ENCODE measurements at places on chromosomes 4 and X.
A peak's percentile ranks its signal among the peaks of the same experiment; 100 is the strongest.

DNA sequence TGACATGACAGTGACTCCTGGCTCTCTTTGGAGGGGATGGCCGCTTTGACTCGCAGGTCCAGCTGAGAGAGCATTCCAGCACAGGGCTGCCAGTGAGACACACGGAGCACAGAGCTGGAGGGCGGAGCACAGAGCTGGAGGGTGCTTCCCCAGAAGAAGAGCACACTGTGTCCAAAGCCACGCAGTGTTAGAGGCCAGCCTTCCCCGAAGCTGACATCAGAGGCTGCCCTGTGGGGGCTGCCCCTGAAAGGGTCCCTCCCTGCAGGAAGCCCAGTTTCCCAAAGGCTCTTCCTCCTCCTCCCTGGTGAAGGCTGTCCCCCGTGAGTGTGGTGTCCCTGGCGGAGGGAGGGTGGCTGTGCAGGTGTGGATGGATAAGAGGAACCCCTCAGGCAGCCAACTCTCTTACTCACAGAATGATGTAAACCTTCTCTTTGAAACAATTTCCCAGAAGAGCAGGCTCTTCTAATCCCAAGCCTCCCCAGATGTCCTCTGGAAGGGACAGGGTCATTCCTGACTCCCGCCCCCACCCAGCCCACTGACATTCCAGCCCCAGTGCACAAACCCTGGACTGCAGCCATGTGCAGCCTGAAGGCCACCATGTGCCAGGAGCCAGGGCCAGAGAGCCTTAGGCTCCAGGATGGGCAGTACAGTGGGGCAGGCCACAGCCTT is 53.4 kb downstream of the PSAPL1 start:
- peak; percentile 32 for DNase-seq

- DNase-seq = no peak
Measured at GRCh38 chr4:16794816-16795445, 103.5 kb downstream of the LDB2 start.

DNA sequence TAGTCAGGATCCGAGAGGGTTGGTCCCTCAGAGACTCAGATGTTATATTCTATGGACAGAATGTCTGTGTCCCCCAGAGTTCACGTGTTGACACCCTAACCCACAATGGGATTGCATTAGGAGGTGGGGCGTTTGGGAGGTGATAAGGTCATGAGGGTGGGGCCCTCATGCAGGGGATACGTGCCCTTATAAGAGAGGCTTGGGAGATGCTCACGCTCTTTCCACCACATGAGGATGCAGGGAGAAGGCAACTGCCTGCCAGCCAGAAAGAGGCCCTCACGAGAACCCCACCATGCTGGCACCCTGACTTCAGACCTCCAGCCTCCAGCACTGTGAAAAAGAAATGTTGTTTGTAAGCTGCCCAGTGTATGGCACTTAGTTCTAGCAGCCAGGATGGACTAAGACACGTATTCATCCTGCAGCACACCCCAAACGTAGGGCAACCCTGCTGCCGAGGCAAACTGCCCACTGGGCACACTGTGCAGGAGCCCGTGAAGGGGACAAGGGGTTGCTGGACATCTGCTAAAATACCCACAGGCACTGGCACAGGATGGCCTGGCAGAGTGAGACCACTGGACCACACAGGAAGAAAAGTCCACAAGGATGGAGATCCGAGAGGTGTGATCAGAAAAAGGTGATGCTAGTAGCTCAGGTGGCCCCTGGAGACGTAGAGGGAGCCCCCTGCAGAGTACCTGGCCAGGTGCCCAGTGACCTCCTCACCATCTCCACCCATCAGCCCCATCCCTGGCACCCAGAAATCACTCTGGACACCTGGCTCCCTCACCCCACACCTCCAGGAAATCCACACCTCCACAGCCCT is 62.7 kb downstream of the HTRA3 start:
- DNase-seq = peak; percentile 34

- no peak for DNase-seq
Measured at GRCh38 chr4:48654015-48654664, 125.9 kb downstream of the FRYL start.

- DNase-seq = peak; percentile 21
Measured at GRCh38 chrX:153628129-153628528, 18.9 kb upstream of the DUSP9 start.

DNA sequence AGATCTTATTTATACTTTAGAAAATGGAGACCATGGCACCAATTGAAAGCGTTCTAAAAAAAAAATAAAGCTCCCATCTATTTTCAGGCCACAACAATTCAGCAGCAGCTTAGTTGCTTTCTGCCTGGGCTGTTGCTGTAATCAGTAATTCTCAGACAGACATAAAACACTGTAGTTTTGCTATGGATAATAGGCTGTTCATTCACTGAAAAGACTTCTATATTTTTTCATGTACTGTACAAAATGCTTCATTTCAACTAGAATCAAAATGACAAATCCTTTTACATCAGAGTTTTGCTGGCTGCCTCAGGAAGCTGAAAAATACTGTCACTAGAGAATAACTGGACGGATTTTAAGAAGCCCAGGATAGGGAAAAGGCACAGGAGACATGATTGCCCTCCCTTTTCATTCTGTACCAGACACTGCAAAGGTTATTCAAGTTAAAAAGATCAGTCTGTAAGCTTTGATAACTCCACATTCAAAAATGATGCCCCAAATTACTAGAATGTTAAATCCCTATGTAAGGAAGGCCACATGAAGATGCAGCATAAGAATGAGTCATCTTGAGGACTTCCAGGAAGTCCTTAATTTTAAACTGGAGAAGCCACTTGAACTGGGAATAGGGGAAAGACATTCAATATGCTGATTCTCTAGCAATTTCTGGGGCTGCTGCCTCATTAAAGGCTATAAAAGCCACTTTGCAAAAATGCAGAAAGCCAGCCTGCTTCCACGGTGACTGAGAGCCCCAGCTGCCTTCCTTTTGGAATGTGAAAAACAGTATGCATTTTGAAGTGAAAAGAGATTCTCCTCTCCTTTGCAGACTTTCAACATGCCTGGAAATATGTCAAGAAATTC is 403.2 kb upstream of the RASGEF1B start:
- DNase-seq = no peak

GRCh38 chr4:120870279-120870673 is 52.2 kb downstream of the PRDM5 start:
- DNase-seq = no peak

DNA sequence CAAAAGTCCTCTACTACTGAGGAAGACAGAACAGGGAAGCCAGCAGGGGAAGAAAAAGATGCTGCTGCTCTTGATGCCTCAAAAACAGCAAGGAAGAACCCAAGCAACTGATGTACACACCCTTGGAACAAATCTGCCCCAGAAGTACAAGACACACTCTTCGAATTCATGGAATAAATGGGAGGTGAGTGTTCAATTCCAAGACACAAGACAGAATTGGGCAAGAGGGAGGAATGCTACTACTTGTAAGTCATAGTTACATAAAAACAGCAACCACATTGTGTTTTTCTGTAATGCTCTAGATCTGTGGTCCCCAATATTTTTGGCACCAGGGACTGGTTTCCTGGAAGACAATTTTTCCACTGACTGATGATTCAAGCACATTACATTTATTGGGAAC is 58.0 kb upstream of the H2AZ1 start:
- no peak for DNase-seq

DNA sequence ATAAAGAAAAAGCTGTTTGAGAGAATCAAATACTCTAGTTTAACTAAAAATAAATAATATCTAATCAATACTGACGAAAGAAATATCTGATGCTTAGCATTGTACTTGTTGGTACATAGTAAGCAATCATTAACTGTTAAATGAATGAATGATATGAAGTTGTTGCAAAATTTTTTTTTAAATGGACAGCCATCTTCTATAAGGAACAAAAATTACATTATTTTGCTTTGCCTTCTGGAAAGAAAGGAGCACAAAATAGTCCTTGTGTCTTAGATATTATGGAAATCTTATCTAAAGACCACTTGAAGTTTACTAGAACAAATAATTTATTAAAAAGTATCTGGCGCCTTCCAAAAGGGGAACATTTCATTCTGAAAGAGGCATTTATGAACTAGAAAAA is 4.5 kb downstream of the NFKB1 start:
- no peak for DNase-seq

- no peak for DNase-seq
Measured at GRCh38 chrX:48076343-48076742, 4.9 kb upstream of the ZNF630 start.

GRCh38 chr4:88982757-88983156 is 74.2 kb downstream of the FAM13A start:
- DNase-seq = no peak

DNA sequence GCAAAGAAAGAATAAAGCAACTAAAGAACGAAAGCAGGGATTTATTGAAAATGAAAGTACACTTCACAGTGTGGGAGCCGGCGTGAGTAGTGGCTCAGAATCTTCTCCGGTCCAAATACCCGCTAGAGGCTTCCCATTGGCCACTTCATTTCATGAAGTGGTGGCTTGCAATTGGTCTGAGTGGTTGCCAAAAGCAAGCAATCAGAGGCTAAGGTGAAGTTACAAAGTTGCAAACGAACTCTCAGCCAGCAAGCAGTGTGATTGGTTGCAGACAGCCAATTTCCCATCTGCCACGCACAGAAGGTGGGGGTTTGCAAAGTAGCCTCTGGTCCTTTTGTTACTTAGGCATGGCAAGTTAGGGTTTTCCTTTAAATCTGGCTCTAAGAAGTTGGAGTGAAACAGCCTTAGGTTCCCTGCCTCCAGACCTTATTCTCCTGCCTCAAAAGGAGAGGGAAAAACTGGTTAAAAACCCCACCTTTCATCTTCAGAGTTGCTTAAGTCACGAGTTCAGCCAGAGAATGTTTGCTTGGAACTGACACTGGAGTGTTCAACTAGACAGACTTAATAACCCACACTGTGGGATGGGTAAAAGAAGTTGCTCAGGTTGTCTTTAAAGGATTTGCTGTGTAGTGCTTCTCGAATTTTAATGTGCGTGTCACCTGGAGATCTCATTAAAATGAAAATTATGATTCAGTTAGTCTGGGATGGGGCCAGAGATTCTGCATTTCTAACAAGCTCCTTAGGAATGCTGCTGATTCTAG is 6.9 kb upstream of the CLOCK start:
- DNase-seq = no peak

DNA sequence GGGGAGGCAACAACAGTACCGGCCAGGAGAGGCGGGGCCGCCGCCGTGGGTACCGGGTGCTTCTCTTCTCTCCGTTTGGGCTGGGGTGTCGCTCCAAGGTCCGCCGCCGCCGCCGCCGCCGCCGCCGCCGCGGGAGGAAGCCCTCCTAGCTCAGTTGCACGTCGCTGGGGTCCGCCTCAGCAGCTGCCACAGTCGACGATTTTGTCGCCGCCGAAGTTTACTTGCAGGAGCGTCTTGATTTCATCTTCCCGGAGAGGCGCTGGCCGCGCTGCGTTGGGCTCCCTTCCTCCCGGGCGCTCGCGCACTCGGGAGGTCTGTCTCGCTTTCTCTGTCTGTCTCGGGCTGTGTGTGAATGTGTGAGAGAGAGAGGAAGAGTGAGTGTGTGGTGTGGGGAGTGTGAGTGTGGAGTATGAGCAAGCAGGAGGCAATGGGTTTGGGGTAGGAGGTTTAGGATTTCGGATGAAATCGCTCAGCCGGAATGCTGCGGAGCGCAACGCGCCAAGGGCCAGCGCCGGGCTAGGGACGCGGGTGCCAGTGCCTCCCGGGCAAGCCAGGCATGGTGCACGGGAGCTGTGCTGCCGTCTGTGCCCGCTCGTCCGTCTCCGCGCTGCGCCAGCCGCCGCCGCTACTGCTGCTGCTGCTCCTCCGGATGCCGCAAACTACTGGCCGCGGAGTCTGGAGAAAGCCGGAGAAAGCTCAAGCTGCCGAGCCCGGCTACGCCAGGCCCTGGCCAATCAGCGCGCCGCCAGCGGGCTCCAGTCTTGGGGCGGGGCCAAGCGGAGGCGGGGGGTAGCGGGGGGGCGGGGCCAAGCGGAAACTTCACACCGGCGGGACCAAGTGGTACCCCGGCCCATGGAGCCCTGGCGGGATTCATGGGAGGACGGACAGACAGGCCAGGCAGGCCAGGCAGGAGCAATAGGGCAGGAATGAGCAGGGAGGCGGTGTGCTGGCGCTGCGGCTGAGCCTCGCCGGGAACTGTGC is at the start of gene PCDH19:
TSS of gene PCDH19 (minus strand) at position 664 of the 981 bp plus-strand sequence. CDS start 1,676 bp downstream, outside the sequence.
- peak; percentile 52 for DNase-seq

DNA sequence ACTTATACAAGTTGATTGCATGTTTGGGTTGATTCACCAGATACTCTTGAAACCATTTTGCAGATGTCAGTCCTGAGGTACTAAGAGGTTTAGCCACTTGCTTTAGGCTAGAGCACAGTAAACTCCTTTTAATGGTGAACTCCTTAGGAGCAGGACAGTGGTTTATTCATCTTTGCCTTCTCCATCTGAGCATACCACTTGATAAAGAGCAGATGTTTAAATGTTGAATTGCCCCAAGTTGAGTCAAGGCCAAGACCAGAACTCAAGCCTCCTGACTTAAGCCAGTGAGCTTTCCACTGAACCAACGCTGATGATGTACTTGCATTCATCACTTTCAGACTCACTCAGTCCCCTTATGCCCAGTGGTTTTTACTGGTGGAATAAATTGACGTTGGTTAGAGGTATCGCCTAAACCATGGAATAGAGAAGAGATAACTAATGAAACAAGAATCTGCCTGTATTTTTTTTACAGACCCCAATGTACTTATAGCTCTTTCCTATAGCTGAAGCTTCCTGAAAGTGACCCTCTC is 7.5 kb downstream of the DAPP1 start:
- no peak for DNase-seq

GRCh38 chr4:2842687-2843262 is 869 bp upstream of the ADD1 start:
- no peak for DNase-seq

DNA sequence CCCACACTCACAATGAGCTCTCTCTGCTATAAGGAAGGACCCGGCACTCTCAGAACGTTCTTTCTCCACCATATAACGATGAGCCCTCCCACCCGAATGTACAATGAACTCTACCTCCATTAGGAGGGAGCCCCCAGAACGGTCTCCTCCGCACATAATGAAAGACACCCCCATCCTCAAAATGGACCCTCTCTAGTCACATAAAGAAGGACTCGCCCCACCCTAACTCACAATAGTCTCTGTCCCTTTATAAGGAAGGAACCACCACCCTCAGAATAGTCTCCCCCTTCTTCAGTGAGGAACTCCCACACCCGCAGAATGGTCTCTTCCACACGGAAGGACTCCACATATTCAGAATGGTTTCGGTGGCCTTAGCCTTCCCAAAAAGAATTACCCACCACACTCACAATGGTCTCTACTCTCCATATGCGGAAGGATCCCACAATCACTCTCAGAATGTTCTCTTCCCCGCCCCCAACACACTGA is 477 bp downstream of the SLC35A2 start:
- no peak for DNase-seq

DNA sequence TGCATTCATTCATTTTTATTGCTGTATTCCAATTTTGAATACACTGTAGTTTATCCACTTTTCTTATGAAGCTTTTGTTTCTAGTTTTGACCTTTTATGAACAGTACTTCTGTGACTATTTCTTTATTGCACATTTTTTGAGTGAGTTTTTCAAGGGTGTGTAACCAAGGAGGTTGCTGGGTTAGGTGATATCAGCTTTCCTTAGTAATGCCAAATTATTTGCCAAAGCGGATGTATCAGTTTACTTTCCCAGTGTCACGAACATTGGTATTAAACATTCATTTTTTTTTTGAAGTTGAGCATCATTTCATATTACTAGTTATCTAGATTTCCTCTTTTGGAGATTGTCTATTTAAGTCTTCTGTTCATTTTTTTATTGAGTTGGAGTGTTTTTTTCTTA is 32.9 kb downstream of the STIM2 start:
- no peak for DNase-seq

GRCh38 chrX:43527801-43528200 is 128.3 kb upstream of the MAOA start:
- DNase-seq = no peak

GRCh38 chr4:182143086-182143821 is 99.9 kb upstream of the TENM3 start:
- no peak for DNase-seq

GRCh38 chr4:39204543-39204942 is 22.2 kb downstream of the WDR19 start:
- DNase-seq = no peak

Measured in lower lobe of right lung (tissue), 2 donors.